PC-9 (cell line): ENCODE measurements at places on chromosomes 2 and 18. TPM values are rescaled to one million over a fixed set of nuclear protein-coding genes. Genes with fewer than 3 reads are reported as not detected.
A peak's percentile ranks its signal among the peaks of the same experiment; 100 is the strongest.

SULT1C4 gene
- not detected in 2 replicates for total RNA-seq

PLA2R1 gene
- 0.33 and 0.40 TPM in 2 replicates for total RNA-seq

ABCB6 gene
- 33.7 and 41.4 TPM in 2 replicates for total RNA-seq

NETO1 gene
- total RNA-seq = not detected in 2 replicates

MYOM1 gene
- total RNA-seq = 0.88 and 1.3 TPM in 2 replicates

IL1F10 gene
- total RNA-seq = not detected in 2 replicates

CIB4 gene
- total RNA-seq = not detected in 2 replicates

GRCh38 chr2:215171796-215172195 lies 33.4 kb upstream of the ABCA12 start:
- no peak for DNase-seq

DNA sequence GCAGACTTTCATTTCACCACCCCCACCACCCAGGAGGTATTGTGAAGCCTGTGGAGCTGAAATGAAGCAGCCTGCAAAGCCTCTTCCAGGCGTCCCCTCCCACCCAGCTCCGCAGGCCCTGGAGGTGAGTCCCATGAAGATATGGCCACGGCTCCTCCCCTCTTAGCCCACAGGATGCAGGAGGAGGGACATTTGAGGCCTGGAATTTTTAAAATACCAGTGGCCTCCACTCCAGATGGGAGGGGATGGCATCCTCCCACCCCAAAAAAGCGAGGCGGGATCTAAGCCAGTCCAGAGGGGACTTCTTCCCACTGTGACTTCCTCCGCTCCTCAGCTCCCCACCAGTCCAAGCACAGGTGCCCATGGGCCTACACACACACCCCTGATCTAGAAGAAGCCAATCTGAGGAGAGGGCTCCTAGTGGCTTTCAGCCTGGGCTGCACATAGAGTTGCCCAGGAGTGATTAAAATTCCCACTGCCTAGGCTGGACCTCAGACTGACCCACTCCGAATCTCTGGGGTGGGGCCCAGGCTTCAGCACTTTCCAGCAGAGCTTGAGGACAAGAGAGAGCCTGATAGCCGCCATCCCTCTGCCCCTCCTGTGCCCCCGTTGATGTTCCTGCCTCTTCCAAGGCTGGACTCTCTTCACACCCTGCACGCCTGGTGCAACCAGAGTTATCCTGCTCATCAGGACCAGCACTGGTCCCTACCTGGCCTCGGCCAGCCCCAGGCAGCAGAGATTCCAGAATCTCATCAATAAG lies 206.9 kb downstream of the TNS1 start:
- DNase-seq = no peak

DNA sequence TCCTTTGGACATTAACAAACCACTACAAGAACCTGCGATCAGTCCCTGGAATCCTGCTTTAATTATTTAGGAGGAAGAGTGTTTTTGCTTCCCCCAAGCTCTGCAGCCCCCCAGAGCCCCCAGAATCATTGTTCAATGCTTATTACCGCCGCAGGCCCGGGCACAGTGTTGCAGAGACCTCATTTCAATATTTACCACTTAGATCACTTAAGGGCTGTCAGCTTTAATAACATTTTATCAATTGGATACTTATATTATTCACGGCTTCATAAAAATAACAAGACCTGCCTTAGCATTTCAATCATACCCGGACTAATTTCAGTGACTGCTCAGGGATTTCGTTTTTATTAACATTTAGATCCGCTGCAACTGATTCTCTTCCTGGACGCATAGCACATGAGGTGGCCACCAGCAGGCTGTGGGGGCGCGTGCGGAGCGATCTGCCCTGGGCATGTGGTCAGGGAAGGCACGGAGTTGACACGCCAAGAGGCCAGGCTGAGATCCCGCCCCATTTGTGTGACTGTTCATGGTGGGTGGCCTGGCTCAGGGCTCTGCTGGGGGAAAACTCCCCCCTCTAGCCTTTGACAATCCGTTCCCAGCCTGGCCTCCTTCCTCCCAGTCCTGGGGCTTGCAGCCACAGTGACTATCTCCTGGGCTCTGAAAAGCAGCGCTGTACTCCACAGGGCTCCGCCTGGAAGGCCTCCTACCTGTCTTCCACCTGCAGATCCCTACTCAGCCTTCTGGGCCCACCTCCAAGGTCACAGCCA lies 267.6 kb downstream of the SRBD1 start:
- DNase-seq = no peak

GRCh38 chr18:68796936-68797690 lies 767 bp upstream of the CCDC102B start:
- no peak for DNase-seq

DNA sequence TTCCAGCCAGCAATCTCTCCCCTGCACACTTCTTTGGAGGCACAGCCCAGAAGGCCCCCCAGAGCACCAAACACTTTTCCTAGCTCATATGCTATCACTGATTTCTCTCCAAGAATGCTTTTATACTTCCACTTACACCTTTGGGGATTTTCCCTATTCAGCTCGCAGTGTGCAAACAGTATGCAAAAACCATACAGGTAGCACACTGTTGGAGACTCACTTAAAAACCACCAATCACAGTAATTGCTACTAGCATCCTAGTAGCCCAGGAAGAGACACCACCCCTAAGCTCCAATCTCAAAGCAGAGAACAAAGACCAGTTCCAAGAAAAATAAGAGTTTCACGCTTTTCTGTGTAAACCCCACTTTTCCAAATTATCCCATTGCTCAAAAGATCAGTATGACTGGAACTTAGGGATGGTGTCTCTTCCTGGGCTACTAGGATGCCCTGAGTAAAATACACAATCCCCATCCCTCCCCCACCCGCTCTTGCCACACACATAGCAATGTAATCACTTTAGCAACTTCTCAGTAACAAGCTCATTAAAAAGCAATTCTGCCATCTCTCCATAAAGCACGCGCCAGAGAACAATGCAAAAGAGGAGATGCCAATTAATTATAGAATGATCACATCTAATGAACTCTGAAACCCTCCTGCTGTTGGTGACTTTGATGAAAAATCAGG lies 43.0 kb downstream of the KLF7 start:
- no peak for DNase-seq

DNA sequence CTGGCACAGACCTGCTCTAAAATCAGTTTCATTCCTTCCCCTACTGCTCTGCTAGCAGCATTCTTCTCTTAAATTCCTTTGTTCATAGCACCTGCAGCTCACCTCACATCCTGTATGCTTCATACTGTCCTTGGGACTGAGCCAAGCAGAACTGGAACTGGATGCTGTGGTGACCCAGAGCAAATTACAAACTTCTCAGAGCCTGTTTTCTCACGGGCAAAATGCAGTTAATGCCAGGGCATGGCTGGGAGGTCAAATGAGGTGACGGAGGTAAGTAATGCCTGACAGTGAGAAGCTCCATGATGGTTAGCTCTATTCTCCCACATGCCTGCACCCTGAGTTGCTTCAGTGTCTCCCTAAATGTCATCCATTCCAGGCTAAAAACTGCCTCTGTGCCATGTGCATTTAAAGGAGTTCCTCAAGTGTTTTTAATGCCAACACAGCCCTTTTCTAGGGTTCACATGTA lies 29.7 kb downstream of the C2orf42 start:
- peak; percentile 31 for DNase-seq

GRCh38 chr2:111954602-111955332 lies 56.4 kb downstream of the MERTK start:
- DNase-seq = no peak

DNA sequence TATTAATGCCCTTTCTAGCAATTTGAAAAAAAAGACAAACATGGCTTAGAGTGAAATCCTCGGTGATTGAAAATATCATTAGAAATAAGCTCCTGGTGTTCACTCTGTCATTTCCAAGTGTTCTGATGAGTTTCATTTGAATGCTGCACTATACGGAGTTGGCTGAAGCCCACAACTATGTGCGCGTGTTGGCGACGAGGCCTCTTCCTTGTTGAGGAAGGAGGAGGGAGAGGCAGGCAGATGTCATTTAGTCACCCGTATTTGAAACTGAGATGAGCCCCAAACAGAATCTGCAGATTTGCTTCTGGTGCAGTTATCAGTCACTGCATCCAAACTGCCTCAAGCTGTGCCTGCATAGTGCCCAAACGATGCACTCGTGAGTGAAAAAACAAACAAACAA lies 23.5 kb upstream of the SKOR2 start:
- DNase-seq = no peak

DNA sequence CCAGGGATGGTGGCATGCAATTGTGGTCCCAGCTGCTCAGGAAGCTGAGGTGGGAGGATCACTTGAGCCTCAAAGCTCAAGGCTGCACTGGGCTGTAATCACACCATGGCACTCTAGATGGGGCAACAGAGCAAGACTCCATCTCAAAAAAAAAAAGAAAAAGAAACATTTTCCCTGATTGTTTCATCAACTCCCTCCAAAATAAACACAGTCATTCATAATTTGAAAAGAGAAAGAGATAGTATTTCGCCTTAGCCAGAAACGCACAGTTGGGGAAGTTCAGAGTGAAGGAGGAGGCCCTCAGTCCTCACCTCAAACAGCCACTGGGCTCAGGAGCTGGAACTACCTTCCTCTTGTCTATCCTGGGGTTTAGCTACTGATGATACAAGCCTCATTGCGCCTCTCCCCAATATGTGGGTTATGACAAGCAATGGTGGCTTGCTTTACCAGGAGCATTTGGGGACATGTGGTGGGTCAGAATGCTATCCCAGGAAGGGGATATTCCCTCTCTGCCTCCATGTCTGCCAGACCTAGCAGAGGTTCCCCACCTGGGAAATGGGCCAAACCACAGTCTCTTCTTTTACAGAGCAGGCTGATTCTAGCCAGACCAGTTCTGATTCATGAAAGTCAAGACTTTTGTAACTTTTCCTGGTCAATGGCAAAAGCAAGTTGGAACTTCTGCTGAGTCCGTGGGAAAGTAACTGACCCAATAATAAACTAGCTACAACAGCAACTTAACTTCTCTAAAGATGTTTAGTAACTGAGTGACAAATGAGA lies 22.2 kb upstream of the TMEM87B start:
- peak; percentile 92 for DNase-seq

DNA sequence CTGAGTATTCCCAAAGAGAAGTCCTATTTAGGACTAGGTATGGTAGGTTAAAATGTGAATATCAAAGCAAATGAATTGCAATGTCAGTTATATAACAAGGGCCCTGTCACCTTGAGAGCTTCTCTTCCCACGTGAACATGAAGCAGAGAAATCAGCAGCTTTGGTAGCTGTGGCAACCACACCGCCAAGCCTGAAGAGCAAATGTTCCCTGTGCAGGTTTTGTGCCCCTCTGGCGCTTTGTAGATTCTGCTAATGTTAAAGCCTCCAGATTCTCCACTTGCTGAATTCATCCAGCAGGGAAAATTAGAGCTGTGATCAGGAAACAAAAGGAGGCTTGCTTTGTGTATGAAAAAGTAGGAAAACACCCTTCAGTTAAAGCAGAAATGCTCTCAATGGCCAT lies 322.6 kb downstream of the RBM43 start:
- DNase-seq = no peak

DNA sequence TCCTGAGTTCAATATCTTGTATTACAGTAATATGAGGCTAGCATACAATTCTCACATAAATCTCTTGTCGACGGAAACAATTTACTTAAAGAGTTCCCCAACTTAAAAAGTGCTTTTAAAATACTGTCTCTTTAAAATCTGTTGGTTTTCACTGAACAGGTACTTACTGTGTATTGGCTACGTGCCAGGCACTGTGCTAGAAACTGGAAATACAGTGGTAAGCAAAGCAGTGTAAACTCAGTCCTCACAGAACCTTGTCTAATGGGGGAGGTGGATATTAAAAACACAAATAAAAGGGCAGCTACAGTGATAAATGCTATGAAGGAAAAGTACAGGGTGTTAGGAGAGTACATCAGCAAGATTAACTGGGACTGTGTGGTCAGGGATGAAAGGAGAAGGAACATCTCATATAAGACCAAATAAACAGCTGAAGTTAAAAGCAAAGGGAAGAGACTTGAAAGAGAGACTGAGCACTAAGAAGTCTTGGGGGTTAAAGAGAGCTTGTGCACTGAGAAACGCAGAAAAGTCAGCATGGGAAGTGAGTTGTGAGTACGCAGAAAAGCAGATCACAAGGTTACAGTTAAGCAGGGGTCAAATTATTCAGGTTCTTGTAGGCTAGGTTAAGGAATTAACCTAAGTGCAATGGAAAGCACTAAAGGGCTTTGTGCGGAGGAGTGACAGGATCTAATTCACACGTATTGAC lies 52.5 kb downstream of the USP40 start:
- no peak for DNase-seq

DNA sequence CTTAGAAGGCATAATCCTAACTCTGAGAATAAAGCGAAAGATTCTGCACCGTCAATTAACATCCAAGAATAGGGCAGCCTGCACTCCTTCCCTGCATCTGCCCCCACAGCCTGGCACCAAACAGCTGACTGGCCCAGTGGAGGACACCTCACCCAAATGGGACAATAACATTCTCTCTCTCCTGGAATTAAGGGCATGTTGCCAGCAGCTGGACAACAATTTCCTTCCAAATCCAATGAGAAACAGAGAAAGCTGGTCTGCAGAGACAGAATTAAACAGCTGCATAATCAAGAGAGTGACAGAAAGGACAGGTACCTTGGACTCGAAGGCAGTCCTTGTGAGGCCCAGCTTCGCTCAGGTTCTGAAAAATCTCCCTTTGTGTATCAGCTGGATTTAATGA lies 15.0 kb downstream of the COX7A2L start:
- DNase-seq = no peak

DNA sequence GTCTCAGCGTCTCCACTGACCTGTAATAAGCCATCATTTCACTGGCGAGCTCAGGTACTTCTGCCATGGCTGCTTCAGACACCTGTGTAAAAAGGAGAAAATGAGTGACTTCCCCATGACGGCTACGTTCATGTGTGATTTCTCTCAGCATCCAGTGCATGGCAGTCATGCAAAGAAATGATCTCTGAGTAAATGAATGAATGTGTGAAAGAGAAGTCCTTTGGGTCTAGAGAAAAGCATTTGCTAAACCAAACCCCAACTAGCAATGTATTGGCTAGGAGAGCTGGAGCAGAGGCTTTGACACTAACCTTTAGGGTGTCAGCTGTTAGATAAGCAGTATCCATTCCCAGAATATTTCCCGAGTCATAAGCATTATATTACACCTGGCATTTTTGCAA lies 417 bp downstream of the IL1B start:
- no peak for DNase-seq

DNA sequence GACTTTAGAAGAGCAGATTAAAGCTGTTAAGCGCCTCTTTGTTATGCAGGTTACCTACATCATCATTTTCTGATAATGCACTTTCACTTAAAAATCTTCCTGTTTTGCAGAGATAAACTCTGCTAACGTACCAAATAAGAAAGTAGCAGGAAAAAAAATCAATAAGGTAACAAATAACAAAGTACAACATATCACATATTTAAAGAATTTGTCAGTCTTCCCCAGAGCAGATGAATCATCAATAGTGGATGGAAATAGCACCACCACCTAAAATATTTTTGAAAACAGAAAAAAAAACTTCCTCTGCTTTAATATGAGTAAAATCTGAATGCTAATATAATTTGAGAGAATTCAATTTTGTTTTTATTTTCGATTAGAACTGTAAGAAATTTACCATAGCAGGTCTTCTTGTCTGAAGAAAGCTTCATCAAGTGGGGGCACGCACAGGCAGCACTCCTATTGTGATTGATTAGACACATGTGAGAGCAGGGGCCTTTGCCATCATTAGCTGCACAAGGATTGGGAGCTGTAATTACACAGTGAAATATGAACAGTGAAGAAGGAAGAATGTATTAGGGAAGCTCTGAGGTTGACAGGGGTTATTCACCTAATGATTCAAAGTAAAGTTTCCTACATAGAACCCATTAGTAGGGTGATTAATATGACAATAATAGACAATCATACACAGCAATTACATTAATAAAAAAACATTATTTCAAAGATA lies 1279.4 kb downstream of the LRP1B start:
- no peak for DNase-seq
